Effector CD8-positive, alpha-beta T cell (primary cell): ENCODE measurements at places on chromosomes 11 and 22.

DNA sequence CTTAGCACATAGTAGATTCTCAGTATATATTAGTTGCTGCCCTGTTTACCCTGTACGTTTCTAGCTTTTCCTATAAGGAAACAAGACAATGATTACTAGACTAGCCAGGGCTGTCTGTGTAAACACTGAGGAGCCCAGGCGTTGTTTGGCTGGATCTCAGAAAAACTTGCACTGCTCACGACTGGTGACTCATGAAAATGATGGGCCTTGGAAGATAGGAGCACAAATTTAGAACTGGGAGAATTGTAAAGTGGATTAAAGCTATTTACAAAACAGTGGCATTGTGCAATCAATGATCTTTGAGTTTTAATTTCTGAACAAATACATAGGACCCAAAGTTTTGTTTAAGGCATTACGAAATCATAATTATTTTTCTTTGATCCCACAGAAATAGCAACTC, 276.9 kb downstream of the FAM76B start:
- DNase-seq: no peak

DNA sequence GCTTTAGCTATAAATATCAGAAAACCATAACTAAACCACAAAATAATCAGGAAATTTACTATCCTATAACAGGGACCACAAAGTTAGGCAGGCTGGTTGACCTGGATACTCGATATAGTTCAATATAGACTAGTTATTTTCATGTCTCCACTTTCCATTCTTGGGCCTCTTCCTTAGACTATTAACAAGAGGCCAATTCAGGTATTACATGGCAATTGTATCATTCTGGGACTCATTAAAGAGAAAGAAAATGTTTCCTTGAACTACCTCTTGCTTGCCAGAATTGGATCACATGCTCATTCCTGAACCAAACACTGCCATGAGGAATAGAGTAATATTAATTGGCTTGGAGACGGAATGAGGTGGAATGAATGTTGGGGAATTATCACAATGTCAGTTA, 76.0 kb downstream of the EIF3M start:
- no peak for DNase-seq

GRCh38 chr11:96424693-96425092, 34.9 kb downstream of the JRKL start:
- no peak for DNase-seq

- no peak for DNase-seq
These were observed 639.7 kb downstream of the TBC1D22A start for GRCh38 chr22:47401976-47402770.

DNA sequence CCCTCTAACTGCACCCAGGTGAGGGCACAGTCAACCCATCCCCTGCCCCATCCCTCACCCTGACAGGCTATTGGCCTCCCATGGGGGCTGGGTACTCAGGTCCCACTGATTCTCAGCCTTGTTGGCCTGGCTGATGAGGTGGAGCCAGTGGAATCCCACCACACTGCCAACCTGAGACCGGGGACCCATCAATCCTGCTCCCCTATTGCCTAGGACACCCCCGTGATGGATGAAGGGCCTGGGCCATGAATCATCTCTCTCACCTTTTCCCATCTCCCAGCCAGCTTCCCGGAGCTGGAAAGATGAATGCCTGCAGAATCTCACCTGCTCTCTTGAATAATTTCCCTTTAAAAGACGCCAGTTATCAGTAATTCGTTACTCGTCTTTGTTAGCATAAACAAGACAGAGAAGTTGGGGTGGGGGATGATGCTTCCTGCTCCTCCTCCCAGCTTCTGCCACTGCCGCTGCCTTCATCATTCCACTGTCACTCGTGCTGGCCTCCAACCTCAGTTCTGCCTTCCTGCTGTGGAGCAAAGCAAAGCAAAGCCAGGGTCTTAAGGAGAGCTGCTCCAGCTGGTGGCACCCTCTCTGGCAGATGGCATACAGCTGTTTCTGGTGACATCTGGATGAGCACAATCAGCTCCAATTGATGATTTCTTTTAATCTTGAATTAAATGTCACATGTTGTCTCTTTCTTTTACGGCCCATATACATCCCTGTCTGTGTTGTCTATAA, 204.0 kb upstream of the NECTIN1 start:
- no peak for DNase-seq

DNA sequence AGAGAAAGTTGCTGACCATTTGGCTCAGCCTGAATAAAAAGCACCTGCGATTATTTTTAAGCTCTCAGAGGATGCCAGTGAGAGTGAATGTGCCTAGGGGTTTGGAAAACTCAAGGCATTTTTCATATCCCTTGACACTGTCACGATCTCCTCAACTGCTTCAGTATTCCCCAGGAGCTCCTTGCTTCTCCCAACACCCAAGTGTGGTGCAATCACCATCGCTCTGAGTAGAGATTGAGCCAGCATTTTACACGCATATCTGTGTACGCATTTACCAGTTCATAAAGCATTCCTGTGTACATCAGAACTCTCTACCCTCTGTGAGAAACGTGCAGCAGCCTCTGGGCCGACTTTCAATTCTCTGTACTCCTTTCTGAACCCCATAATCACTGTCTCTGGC, 1.3 kb downstream of the SRRD start:
- DNase-seq: no peak

- DNase-seq: no peak
These were observed 1181.6 kb downstream of the TBC1D22A start for GRCh38 chr22:47943729-47944700.

DNA sequence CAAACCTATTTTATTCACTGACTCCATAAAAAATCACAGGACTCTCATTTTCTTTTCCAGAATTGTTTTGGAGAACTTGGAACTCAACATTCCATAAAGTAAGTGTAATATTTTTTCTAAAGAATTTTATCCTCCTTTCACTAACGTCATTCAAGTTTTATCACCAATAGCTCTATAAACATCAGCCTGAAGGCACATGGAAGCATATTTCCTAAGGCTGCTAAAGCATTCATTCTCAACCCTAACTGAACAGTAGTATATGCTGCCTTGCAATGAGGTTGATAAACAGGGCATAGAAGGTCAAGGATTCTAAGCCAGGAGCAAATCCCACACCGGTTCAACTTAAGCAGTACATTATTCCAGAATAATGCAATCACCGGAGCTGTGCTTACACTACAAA, 273.9 kb downstream of the RAB38 start:
- DNase-seq: no peak

DNA sequence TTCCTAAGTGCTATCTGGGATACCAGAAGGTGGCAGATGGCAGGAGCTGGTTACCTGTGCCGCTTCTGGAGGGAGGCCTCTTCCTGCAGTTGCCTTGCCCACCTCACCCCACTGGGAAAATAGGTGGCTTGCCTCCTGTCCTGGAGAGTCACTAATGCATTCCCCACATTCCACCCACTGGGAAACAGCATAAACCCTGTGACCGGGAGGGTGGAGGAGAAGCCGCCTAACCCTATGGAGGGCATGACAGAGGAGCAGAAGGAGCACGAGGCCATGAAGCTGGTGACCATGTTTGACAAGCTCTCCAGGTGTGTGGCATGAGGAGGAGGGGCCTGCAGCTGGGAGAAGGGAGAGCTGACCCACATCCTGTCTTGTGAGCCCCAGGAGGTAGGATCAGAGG, 5.6 kb downstream of the RIC8A start:
- no peak for DNase-seq

DNA sequence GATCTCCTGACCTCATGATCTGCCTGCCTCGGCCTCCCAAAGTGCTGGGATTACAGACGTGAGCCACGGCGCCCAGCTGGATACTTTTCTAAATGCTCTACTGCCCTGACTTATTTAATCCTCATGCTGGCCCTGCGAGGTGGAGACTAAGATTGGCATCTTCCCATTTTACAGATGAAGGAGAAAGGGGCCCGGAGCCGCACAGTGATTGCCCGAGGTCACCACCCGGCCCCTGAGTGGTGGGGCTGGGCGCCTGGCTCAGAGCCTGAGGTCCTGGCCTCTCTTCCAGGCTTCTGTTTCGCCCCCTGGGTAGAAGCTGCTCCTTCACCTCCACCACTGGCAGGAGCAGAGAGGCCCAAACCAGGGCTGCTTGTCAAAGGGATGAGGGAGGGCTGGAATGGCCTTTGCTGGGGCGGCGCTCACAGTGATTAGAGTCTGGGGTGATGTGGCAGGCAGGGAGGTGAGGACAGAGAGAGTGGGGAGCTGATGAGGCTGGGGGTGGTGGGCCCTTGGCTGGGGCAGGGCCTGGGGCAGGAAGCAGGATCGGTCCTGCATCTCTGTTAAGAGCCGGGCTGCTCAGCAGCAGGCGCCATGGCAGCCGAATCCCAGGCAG, 15.4 kb upstream of the MPPED1 start:
- DNase-seq: no peak

DNA sequence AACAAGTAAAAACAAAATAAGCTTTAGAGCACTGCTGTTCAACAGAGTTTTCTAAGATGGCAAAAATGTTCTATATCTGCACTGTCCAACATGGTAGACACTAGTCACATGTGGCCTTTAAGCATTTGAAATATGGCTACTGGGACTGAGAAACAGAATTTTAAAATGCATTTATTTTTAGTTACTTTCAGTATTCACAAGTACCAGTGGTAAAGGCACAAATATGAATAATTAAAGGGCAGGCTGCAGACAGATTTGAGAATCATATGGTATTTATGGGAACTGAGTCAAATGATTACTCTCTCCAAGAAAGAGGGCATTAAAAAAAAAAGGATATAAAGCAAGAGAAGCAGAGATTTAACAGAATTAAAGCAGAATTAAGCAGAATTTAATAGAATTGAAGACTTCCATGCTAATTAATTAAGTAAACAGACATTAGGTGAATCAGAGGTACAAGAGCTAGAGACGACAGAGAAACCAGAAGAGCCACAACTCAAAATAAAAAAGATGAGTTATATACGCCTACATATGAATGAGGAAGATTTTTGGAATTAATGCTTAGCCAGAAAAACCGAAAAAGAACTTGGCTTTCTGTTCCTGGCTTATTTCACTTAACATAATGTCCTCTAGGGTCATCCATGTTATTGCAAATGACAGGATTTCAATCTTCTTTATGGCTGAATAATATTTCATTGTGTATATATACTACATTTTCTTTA, 160.4 kb downstream of the ATG16L2 start:
- DNase-seq: no peak

DNA sequence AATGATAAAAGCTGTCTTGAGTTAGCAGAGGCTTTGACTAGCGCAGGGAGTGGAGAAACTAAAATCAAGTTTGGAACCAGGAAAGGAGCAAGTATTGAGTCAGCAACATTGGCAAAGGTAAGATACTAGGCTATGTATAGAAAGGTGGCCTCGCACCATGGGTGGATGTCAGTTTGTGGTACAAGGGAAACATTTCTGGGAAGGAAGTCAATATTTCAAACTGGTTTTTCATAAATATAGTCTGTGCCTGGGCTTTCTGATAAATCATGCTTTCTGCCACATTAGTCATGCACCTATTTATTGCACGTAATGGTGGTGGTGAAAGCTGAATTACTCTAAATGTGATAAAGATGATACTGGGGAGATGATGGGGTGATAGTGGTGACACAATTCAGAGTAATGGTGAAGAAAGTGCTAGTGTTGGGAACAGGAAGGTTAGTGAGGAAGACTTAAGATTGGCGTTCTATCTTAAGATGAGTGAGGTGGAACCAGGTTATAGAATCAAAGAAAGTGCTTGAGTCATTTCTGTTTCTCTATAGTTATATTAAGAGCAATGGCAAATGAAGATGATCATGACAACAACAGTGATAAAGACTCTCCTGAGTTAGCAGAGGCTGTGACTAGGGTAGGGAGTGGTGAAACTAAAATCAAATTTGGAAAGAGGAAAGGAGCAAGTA, 729.0 kb downstream of the FAM181B start:
- no peak for DNase-seq

- no peak for DNase-seq
These were observed 199.9 kb downstream of the FAM181B start for GRCh38 chr11:82533628-82534327.

DNA sequence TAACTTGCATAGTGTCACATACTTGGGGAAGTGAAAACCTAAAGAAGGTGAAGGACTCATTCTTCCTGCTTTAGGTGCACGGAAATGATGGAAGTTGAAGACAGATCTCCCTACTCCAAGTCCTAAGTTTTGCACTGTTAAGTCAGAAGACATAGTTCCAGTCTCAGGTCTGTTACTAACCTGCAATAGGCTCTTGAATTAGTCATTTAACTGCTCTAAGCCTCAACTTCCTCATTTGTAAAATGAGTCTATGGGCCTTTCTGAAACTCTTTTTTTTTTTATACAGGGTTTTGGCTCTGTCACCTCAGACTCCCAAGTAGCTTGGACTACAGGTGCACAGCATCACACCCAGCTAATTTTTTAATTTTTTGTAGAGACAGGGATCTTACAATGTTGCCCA, 30.8 kb upstream of the POU2AF1 start:
- DNase-seq: no peak

DNA sequence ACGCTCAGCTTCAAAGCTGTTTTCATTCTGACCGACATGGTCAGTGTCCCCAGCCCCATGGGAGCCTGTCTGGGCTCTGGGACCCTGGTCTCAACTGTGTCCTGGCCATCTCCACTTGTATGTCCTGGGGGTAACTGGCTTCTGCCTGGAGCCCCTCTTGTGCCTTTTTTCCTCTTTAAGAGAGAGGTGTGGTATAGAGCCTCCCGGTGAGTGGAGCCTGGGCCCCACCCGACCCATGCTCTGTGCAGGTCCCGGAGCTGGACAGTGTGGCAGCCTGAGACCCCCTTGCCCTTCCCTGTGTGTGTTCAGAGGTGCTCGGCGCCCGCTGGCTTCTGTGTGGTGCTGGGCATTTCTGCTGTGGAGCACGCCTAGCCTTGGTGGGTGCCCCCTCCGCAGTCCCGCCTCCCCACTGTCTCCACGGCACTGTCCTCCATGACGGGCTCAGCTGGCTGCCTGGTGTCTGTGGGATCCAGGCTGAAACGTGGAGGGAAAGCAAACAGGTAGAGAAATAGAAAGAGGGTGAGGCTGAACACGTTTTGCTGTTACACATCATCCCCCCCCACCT, 74.9 kb downstream of the PARVB start:
- DNase-seq: no peak

DNA sequence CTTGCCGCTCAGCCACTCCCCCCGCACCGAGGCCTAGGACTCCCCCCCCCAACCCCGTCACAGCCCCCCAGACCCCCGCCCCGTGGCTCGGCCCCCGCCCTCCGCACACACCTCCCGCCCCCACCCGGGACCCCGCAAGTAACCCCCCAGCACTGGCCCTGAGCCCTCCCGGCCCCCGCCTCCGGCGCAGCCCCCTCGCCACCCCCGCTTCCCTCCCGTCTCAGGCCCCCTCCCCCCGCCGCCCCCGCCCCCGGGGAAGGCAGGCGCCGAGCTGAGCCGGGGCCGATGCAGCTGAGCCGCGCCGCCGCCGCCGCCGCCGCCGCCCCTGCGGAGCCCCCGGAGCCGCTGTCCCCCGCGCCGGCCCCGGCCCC, 1.5 kb downstream of the SHANK3 start:
- no peak for DNase-seq
